ENCODE measurements at places on chromosomes 5 and 9.

- DNase-seq, result no peak
Observed at GRCh38 chr9:134688231-134688630, 46.6 kb downstream of the COL5A1 start.

GRCh38 chr5:38023799-38024198 lies 184.0 kb upstream of the GDNF start:
- no peak for DNase-seq

- DNase-seq, result no peak
Observed at GRCh38 chr5:157479166-157479565, 19.2 kb downstream of the NIPAL4 start.

DNA sequence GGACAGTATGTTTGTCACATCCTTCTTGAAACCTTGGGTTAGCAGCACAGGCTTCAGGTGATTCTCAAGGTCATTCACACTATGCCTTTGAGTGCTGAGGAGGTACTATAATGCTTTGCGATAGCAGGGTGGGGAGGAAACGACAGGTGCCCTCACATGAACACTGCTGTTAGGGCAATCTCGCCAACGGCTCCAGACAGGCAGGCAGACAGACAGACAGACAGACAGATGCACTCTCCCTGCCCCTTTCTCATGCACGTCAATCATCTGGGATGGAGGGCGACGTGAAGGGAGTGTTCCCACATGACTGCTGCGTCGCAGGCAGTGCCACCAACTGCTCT lies 82.9 kb downstream of the RAPGEF1 start:
- DNase-seq, result no peak

DNA sequence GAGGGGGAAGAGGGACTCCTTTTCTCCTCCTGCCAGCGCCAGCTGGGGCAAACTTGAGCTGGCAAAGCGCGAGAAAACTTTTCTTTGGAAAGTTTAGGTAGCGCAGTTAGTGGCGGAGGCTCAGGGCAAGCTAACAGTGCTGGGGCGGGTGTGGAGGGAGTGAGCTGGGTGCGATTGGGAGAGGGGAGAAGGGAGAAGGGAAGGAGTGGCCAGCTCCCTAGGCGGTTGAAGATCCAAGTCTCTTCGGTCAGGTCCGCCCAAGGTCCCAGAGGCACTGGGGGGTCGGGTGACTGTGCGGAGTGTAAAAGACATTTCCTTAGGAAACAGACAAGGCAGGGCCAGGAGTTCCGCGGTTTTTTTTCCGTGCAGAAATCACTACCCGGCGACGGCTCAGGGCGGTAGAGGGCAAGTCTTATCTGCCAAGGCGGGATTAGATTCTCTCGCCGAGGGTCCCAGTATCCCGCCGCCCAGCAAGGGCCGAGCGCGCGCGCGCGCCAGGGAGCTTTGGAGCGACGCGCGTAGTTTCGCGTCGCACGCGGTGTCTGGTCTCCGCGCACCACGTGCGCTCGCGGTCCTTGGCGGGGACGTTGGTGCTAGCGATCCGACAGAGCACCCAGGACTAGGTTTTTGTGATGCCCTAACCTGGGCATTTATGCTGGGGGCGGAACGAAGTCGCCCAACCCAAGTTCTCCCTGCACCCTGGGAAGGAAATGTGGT lies 33.6 kb upstream of the NFIB start:
- no peak for DNase-seq

- DNase-seq, result no peak
Observed at GRCh38 chr5:27701931-27702903, 663.8 kb upstream of the CDH9 start.

DNA sequence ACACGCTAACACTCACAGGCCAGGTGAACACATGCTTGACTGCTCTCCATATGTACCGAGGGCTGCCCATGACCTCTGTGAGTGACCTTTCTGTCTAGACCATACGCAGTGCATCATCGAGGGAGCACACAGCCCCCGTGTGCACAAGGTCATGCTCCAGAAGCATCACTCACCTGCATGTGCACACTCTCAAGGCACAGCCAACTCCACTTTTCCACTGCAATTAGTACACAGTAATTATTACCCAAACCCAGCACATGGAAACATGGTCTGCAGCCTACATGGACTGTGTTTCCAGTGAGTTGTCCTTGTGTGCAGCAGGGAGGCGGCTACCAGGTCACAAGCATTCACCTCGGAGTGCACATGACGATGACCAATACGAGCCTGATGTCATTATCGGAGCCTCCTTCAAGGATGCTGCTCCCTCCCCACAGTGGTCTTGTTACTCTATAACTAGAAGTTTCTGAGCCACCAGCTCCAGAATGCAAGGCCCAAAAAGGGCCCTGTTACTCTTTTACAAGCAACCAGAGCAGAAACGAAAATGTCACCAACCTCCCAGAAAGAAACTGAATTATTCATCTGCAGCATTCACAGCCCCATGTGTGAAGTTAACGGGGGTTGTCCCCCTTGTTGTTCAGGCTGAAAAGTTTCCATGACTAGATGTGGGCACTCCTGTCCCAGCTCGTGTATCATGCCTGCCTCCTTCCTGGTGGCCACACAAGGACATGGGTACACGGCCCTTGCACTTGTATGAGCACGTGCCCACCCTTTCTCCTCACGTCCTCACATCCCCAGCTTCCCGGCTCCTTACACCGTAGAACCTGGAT lies 31.2 kb downstream of the SEMA4D start:
- no peak for DNase-seq

GRCh38 chr9:13568405-13568804 lies 288.9 kb upstream of the MPDZ start:
- no peak for DNase-seq

GRCh38 chr5:137035480-137035878 lies 463.6 kb downstream of the SPOCK1 start:
- DNase-seq, result no peak

- DNase-seq, result no peak
Observed at GRCh38 chr9:86652736-86653135, 294.6 kb downstream of the GAS1 start.

GRCh38 chr9:94557376-94557775 lies 2.5 kb downstream of the PCAT7 start:
- no peak for DNase-seq

DNA sequence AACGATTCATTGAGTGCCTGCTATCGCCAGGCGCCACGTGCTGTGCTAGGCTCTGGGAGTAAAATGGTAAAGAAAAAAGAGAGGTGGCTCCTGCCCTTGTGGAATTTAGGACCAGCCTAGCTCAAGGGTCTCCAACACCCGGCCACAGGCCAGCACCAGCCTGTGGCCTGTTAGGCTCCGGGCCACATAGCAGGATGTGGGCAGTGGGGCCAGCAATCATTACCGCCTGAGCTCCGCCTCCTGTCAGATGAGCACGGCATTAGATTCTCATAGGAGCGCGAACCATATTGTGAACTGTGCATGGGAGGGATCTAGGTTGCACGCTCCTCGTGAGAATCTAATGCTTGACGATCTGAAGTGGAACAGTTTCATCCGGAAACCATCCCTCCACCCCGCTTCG lies 1.5 kb downstream of the RMRP start:
- no peak for DNase-seq

DNA sequence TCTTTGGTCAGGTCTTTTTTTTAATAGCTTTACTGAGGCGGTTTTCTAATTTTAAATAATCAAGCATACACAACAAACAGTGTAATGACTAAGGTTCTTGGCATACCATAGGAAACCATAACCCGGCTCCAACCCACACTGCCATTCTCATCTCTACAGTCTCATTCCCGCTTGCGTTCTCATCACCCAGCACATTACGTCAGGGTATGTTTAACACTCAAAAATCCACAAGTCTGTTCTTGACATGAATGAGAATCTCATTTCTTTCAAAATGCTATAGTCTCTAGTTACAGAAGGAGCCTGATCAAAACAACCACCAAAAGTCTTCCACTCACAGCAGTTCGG lies 505 bp downstream of the C5orf34 start:
- DNase-seq, result peak; percentile 44

DNA sequence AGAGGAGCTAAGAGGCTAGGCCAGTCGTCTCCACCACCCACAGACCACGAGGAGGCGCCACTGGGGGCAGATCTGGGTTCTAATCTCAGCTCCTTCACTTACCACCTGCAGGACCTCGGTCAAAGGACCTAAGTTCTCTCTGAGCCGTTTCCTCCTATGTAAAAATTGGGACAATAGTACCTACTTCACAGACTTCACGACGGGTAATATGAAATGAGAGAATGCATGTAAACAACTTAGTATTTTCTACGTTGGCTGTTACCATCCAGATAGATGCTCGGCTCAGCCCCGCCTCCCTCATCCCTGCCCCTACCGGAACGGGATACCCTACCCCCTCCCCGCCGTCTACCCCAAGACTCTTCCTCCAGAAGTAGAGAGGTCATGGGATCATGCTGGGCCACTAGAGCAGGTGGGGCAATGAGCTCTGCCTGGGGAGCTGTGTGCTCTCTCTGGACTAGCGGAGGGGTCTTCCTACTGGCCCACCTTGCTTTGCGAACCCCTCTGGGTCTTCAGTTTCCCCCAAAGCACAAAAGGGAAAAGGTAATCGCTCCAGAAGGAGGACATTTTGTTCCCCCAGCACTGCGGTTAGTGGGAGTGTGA lies 541 bp downstream of the GNPDA1 start:
- peak; percentile 24 for DNase-seq

DNA sequence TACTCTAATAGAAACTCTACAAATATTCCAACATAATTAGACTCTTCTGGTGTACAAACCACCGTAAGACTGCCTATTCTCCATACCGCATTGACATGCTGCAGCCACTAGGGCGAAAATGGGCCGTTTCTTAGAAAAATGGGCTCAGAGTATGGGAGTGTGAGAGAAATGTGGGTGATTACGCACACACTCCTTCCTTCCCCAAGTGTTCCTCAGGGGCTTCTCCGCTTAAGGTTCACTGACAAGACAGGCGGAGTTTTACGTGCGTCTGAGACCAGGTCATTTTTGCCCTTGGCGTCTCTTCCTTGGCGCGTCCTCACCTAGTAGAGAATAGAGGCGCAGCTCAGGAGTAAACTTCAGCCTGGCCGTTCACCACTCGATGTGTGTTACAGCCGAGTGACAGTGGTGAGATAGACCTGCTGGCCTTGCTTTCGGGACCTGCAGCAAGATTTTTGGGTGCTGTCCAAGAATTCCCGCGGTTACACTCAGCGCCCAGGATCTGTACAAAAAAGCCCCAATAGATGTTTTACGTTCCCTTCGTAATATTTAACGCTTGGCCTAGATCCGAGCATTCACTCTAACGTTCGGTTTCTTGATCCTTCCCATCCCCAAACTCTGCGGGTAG lies 1.8 kb upstream of the NTRK2 start:
- DNase-seq, result peak; percentile 11
